ENCODE measurements at places on chromosomes 4 and X.

- DNase-seq: no peak
These were observed 71.4 kb upstream of the ADGRL3 start for GRCh38 chr4:61128682-61129081.

DNA sequence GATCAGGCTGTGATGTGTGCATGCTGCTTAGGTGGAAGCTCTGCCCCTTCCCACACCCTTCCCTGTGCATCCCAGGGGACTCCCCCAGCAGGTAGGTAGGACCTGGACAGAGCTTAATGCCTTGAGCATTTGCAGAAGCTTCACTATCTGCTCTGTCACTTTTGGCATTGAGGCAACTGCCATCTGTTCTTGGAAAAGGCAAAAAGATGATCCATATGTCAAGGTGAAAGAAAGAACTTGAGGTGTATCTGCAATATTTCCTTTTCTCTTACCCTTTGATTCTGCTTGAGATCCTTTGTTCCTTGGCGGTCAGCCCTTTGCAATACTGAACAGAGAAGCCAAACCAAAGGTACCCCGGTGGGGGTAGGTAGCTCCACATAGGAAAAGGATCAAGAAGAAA lies 37.1 kb upstream of the TBC1D9 start:
- DNase-seq: no peak

- DNase-seq: no peak
These were observed 39.1 kb upstream of the TMEM192 start for GRCh38 chr4:165151734-165152133.

GRCh38 chr4:31702326-31702725 lies 982.2 kb downstream of the PCDH7 start:
- no peak for DNase-seq

GRCh38 chrX:131146702-131147101 lies 88.6 kb downstream of the ARHGAP36 start:
- DNase-seq: no peak

DNA sequence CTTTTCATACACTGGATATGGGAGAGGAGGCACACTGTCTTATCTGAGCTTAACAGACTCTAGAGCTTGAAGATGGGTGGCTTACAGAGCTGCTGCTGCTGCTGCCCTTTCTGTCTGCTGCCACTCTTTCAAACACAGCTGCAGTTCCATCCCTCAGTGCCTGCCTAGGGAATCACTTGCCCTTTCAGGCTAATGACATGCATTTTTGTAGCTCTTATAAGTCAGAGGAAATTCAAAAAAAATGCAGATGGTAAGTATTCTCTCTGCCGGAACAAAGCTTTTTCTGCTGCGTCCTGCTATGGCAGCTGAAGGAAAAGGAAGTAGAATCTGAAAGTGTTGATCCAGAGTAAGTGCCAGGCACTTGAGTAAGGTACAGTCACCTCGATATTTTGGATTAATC lies 460.4 kb upstream of the DIAPH2 start:
- no peak for DNase-seq

DNA sequence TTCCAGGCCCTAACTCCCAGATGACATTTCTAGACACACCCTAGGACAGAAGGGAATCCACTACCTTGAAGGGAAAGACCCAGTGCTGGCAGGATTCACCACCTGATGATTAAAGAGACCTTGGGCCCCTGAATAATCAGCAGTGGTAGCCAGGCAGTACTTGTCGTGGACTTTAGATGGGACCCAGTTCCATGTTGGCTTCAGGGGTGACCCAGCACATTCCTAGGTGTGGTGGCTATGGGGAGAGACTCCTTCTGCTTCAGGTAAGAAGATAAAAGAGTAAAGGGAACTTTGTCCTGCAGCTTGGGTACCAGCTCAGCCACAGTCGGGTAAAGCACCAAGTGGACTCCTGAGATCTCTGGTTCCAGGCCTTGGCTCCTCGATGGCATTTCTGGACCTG lies 131.8 kb upstream of the S100G start:
- no peak for DNase-seq

DNA sequence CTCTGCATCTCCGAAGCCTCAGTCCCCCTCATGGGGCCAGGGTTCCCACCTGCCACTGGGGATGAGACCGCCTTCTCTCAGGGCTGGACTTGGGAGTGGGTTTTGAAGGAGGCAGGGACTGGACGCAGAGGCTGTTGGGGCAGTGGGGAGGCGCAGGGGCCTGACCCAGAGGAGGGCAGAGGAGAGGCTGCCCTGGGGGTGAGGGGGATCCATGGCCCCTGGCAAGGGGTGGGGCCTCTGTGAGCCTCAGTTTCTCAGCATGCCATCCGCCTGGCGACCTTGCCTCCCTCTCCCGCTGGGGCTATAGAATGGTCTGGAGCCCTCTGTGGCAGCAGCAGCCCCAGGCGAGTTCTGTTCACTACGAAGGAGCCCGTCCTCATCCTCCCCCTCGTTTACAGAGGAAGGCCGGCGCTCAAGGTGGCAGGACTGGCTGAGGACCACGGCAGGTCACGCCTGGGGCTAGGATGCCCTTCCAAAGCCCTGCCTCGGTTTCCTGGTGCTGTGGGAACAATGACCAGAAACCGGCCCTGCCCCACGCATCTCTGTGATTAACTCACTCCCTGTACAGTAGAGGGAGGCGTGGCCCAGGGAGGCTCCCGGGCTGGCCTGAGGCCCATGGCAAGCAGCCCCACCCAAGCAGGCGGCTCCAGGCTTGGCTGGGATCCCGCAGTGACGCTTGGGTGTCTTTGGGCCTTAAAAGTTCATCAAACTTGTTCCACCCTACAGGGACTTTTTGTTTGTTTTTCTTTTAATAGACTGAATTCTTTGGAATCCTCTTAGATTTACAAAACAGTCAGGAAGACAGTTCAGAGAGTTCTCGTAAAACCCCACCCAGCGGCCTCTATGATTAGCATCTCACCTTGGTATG lies 16.0 kb upstream of the SH3TC1 start:
- DNase-seq: peak; percentile 78

- DNase-seq: no peak
These were observed 2.0 kb downstream of the CCDC160 start for GRCh38 chrX:134239016-134239415.

GRCh38 chr4:135277068-135277979 lies 1075.7 kb upstream of the PABPC4L start:
- DNase-seq: no peak

DNA sequence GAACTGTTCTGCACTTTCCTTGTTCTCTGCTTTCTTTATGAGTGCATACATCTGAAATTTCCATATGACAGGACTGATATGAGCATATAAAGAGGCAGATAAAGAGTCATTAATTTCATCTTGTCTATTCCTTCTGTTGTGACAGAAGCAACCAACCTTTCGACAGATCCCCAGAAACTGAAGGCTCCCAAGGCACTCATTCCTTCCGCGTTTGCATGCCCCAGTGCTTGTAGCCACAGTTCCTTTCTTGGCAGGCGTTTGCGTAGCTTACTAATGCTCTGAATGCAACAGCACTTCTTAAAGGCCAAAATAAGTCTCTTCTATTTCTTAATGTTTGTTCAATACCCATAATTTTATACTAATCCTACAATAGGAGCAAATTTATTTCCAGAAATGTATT lies 94.0 kb upstream of the TBL1X start:
- DNase-seq: no peak

GRCh38 chrX:155027509-155028066 lies 944 bp downstream of the FUNDC2 start:
- peak; percentile 46 for DNase-seq

- no peak for DNase-seq
These were observed 68.6 kb downstream of the NHS start for GRCh38 chrX:17443556-17443955.
